NCI-H226 (cell line): ENCODE measurements at places on chromosomes 5 and 9.

DNA sequence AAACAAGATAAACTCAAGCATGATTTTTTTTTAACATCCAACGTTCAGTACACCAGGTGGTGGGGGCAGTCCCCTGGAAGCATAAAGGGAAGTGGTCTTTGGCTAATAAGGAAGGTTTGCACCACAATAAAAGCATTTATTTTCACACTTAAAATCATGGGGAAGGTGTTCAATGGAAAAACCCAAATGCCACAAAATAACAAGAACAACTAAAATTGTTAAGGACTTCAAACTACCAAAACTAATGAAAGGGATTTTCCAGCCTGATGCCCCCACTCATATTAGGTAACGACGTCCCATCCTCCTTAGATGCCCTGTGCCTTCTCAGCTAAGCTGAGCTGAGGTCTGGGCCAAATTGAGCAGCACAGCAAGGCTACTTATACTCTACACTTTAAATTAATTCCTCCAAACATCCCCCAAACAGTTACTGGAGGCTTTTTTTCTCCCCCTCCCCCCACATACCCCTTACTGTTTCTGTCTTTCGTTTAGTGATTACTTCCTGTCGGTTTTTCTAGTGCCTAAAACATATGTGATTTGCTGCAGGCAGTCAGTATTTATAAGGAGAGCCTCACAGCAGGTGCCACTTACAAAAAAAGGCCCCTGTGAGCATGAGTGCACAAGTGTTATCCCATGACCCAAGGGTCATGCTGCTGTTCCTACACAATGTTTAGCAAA is 259.7 kb upstream of the ZNF608 start:
- no peak for DNase-seq

DNA sequence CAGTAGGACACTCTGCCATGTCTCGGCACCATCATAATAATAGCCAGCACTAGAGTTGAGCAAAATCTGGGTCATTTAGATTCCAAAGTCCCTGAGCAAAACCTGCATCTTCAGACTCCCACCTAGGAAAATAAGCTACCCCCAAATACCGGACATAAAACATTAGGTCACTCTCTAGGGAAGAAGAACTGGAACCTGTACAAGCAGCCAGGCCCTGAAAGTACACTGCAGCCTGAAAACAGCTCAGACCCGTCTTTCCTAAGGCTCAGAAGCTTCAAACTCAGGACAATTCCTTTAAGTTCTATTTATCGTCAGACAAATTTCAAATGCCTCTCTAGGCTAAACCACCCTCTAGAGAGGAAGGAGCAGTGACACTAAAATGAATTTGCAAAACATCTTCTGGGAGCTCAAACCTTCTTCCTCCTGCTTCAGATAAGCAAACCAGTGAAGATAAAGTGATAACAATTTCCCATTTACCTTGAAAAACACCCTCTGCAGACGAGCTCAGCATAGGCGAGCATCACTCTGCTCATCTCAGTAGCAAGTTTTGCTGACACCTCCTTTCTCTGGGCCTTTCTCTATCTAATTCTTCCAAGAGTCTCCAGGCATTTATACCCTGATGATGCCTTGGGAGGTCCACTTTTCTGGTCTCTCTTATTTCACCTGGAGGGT is 34.0 kb downstream of the ADAM19 start:
- DNase-seq = no peak

GRCh38 chr5:162657076-162657475 is 589.5 kb downstream of the GABRG2 start:
- DNase-seq = no peak

DNA sequence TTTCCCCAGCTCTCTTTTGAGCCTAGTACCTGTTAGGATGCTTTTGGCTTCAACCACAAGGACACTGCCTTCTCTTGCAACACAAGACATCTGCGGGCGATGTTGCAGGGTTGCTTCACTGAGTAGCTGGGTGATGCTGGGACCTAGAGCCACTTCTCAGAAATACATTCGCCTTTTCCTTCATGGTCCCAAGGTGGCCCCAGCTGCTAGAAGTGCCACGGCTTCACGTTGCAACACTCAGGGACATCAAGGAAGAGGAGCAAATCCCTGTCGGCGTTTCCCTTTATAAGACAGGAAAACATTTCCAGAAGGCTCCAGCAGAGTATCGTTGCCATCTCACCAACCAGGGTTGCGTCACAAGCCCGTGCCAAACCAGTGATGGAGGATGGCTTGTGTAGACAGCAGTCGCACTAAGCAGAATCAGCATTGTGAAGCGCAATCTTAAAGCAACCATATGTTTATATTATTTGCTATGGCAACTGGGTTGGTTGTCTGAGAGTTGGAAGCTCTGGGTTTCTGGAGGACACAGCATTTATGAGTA is 62.7 kb downstream of the ANKRD33B start:
- no peak for DNase-seq

GRCh38 chr9:81468084-81468595 is 221.2 kb downstream of the TLE1 start:
- no peak for DNase-seq

- DNase-seq = peak; percentile 55
These were observed at the start of gene TJP2 for GRCh38 chr9:69173891-69174615. TSS of gene TJP2 (plus strand) at chr9:69174277. CDS start at chr9:69174373, 96 bp downstream.

GRCh38 chr5:149762958-149763630 is 33.0 kb downstream of the PPARGC1B start:
- DNase-seq = no peak

DNA sequence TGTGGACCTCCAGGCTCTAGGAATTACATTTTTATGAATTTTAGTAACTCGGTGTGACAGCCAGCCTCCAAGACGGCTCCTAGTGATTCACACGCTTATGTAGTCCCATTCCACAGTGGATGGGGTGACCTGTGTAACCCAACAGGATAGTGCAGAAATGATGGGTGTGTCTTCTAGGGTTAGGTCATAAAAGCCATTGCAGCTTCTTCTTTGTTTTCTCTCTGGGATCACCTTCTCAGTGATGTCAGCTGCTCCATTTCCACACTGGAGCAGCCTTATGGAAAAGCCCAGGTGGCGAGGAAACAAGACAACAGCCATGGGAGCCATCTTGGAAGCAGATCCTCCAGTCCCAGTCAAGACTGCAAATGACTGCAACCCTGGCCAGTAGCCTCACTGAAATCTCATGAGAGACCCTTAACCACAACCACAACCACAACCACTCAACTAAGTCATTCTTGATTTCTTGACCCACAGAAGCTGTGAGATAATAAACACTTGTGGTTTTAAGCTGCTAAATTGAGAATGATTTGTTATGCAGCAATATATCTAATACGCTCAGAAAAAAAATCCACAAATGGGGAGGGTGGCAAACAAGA is 5.1 kb upstream of the GNPDA1 start:
- DNase-seq = no peak

DNA sequence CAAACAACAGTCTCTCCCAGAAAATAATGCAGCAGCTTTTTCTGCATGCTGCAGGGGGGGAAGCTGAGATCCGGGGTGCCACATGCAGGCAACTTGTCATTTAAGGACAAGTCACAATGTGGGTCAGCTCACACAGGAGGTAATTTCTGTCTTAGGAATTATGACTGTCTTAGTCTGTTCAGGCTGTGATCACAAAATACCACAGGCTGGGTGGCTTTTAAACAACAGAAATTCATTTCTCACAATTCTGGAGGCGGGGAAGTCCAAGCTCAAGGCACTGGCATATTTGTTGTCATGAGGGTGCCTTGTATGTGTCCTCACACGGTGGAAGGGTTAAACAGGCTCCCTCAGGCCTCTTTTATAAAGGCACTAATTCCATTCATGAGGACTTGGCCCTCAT is 127.7 kb downstream of the DIRAS2 start:
- no peak for DNase-seq

GRCh38 chr9:106689089-106689488 is 173.9 kb upstream of the ZNF462 start:
- no peak for DNase-seq

DNA sequence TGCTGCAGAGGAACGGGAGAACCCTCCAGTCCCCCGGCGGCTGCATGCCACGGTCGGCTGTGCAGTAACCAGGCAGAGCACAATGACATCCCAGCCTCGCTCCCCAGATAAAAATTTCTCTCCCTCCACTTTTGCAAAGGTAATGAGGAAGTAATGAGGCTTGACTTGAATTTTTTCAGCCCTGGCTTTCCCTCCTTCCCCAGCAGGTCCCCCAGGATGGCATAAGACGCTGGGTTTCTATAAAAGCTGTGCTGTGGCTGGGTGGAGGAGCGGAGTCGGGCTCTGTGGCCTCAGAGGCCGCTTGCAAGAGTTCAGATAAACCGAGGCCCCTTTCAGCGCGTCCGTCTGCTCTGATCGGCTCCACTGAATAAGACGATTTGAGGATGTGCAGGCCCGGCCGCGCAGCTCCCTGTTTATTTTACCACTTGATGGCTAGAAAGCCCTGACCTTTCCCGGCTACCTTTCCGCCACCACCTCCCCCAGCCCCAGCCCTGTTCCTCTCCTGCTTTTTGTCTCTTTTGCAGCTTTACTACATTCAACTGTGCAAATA is 351.9 kb upstream of the IRX2 start:
- DNase-seq = no peak

- DNase-seq = no peak
These were observed 48.6 kb downstream of the CCL28 start for GRCh38 chr5:43363445-43364152.

GRCh38 chr5:178149199-178149932 is 4.3 kb downstream of the NHP2 start:
- no peak for DNase-seq

GRCh38 chr5:138844125-138844461 is 31.0 kb downstream of the LRRTM2 start:
- no peak for DNase-seq

GRCh38 chr9:92324889-92325268 is 271 bp downstream of the NOL8 start:
- DNase-seq = no peak

DNA sequence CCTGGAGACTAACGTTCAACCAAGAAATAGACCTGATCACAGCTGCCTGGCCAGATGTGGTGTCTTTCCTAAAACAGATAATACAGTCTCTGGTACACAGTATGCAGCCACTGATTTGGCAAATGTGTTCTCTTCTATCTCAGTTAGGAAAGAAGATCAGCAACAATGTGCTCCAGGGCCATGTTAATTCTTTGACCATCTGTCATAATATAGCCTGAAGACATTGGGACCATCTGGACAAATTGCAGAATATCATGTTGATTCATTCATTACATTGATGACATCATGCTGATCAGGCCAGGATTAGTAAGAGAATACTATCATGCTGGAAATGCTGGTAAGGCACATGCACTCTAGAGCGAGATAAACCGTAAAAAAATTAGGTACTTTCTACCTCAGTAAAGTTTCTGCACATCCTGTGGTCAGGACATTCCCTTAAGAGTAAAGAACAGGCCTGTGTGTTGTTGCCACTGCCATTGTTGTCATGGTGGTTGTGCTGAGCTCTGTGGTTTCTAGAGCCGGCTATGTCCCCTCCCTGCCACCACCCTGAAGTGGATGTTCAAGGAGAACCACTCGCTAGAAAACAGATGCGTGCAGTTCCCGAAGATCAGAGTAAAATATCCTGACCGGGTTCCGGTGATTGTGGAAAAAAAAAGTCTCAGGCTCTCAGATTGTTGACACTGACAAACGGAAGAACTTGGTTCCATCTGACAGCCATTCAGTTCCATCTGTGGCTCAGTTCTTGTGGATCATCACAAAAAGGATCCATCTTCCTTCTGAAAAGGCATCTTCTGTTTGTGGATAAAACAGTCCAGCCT is 6.4 kb upstream of the JMY start:
- no peak for DNase-seq

DNA sequence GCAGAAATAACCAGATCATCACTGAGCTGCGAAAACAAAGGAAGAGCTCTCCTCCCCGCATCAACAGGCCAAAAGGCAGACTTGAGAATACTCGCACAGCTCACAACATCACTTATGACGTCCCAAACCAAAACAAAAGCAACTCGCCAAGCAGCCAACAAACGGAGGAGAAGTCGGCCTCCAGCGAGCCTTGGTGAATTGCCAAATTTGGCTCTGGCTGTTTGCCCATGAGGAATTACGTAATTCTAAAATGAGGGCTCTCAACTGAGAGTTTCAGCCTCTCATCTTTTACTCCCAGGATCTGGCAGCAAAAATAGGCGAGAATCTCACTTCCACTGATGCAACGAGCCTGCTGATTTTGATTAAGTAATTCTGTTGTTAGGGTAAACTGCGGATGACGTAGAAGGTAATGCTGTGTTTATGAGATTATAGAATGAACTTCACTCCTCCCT is 51.7 kb upstream of the SEMA6A start:
- no peak for DNase-seq

GRCh38 chr9:27924502-27924901 is 351.2 kb upstream of the C9orf72 start:
- DNase-seq = no peak

DNA sequence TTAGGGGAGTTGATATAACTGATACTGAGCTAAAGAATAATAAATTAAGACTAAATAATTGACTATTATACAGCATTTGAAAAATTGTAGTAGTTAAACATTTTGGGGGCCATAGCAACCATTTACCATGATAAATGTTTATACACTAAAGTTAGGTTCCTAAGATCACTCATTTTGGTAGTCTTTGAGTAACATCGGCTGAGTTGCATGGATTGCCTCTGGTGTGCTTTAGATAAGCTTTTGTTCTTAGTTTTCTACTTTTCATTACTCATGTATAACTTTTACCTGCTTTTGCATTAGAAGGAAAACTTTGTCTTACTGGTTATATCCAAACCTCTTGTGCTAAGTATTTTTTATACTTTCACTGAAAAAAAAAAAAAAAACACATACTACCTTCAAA is 101.2 kb downstream of the SLC44A1 start:
- no peak for DNase-seq

DNA sequence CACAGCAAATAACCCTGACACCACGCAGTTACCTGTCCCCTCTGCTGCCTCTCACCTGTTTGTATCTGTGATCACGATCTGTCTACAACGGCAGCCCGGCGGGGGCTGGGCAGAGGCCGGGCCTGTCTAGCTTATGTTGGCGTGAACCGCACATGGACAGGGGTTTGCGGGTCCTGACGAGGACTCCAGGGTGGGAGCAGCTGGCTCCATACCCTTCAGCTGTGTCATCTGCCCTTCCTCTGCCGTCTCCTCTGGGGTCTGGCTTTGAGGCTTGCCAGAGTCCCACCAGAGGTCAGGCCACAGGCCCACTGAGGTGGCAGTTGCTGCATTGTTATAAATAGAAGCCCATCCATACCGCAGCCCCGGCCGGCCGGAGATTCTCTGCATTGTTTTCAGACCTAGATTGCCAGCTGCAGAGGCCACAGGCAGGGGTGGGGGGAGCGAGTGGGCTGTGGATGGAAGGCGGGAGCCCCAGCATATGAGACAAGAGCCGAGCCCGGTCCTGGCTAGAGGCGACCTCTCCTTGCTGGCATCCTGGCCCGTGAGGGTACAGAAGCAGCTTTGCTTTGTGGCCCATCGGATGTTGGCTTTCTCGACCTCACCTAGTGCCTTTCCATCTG is 37.8 kb downstream of the FAM78A start:
- no peak for DNase-seq

GRCh38 chr5:128318691-128319090 is 219.4 kb downstream of the FBN2 start:
- DNase-seq = no peak

DNA sequence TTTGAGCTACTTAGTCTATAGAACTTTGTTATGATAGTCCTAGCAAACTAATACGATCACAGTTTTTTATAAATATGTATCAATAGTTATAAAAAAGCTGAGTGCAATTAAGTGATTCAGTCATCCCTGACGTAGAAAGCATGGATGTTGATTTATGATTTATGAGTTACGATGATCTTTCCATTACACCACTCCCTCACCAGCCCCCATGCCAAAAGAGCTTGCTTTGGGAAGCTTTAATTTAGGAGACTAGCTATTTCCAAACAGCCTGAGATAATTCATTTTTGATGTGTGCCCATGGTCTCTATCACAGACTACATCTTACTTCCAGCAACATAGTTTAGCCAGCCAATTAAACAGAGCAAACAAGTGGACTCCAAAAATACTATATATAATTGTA is 256.8 kb downstream of the GABRG2 start:
- DNase-seq = no peak
